ENCODE measurements at places on chromosomes 2 and 18.

DNA sequence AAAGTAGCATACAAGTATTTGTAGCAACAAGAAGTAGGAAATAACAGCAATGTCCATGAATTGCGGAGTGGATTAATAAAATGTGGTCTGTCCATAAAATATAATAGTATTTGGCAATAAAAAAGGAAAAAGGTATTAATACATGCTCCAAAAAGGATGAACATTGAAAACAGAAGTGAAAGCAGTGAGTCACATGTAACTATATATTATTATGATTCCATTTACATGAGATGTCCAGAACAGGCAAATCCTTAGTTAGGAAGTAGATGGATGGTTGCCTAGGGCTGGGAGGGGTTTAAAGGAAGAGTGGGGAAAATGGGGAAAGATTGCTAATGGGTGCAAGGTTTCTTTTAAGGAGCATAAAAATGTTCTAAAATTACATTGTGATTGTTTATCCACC, 44.5 kb downstream of the CCDC74A start:
- peaks cover 3% of the 10 kb centered on the region for H3K36me3 ChIP-seq
- DNase-seq: no peak
- no peaks in the 10 kb centered on the region for H3K4me1 ChIP-seq
- H3K27ac ChIP-seq: no peak overlapping the region
- H3K4me3 ChIP-seq: no peak overlapping the region

- no peak overlapping the region for H3K27ac ChIP-seq
- peaks cover 55% of the 10 kb centered on the region for H3K27me3 ChIP-seq
- H3K36me3 ChIP-seq: no peaks in the 10 kb centered on the region
- no peak for DNase-seq
- peaks cover 5% of the 10 kb centered on the region for H3K4me1 ChIP-seq
Observed at GRCh38 chr2:181673173-181673572, 7.1 kb downstream of the NEUROD1 start.

GRCh38 chr2:66559672-66560071, 124.7 kb downstream of the MEIS1 start:
- H3K4me3 ChIP-seq: no peak overlapping the region
- H3K27ac ChIP-seq: no peak overlapping the region
- no peak for DNase-seq
- no peaks in the 10 kb centered on the region for H3K36me3 ChIP-seq
- H3K27me3 ChIP-seq: peaks cover 12% of the 10 kb centered on the region

DNA sequence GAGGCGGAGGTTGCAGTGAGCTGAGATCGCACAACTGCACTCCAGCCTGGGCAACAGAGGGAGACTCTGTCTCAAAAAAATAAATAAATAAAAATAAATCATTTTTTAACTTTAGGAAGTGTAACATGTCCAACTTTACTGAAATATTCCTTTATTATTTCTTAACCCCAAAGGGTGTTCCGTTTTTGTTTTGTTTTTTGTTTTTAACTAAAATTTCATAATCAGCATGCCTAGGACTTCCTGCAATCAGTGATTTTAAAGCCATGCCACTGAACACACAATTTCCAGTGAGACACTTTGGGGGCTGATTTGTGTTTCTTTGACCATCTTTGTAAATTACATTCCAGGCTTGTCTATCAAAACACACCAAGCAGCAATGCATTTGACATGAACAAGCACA, 7.1 kb downstream of the CATIP start:
- no peak for DNase-seq
- H3K4me1 ChIP-seq: peaks cover 9% of the 10 kb centered on the region
- no peak overlapping the region for H3K4me3 ChIP-seq
- no peaks in the 10 kb centered on the region for H3K27me3 ChIP-seq
- H3K36me3 ChIP-seq: no peaks in the 10 kb centered on the region
- H3K27ac ChIP-seq: no peak overlapping the region

GRCh38 chr2:240989451-240990265, 8.8 kb upstream of the SNED1 start:
- H3K36me3 ChIP-seq: no peaks in the 10 kb centered on the region
- peaks cover 12% of the 10 kb centered on the region for H3K27me3 ChIP-seq

- no peaks in the 10 kb centered on the region for H3K4me1 ChIP-seq
- H3K36me3 ChIP-seq: no peaks in the 10 kb centered on the region
- H3K4me3 ChIP-seq: no peak overlapping the region
- H3K27me3 ChIP-seq: no peaks in the 10 kb centered on the region
- DNase-seq: no peak
Observed at GRCh38 chr2:187920511-187920910, 366.3 kb upstream of the TFPI start.

- no peak overlapping the region for H3K27ac ChIP-seq
- H3K4me1 ChIP-seq: peaks cover 2% of the 10 kb centered on the region
- H3K4me3 ChIP-seq: no peak overlapping the region
- DNase-seq: no peak
Observed at GRCh38 chr2:32811696-32812095, 135.1 kb upstream of the LTBP1 start.

DNA sequence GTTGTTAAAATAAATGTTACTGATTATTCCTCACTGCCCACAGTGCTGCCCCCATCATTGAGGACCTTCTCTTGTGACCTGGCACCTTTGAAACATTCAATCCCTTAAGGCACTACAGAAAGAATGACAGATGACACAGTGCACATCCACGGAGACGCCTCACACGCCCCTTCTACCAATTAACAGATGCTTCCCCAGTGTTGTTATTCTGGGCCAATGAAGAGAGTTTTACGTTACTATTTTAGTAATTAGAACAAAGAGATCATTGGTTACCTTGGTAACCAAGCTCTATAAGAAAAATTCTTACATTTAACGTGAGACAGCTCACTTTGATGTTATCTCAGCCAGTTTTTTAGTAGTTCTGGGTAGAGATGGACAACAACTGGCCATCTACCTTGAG, 152.0 kb downstream of the ZNF236 start:
- no peak for DNase-seq
- H3K4me1 ChIP-seq: peaks cover 5% of the 10 kb centered on the region
- no peak overlapping the region for H3K4me3 ChIP-seq
- H3K27me3 ChIP-seq: no peaks in the 10 kb centered on the region
- H3K36me3 ChIP-seq: no peaks in the 10 kb centered on the region
- H3K27ac ChIP-seq: no peak overlapping the region

- no peak for DNase-seq
- H3K4me1 ChIP-seq: no peaks in the 10 kb centered on the region
Observed at GRCh38 chr18:64240316-64240715, 91.4 kb upstream of the LINC00305 start.

DNA sequence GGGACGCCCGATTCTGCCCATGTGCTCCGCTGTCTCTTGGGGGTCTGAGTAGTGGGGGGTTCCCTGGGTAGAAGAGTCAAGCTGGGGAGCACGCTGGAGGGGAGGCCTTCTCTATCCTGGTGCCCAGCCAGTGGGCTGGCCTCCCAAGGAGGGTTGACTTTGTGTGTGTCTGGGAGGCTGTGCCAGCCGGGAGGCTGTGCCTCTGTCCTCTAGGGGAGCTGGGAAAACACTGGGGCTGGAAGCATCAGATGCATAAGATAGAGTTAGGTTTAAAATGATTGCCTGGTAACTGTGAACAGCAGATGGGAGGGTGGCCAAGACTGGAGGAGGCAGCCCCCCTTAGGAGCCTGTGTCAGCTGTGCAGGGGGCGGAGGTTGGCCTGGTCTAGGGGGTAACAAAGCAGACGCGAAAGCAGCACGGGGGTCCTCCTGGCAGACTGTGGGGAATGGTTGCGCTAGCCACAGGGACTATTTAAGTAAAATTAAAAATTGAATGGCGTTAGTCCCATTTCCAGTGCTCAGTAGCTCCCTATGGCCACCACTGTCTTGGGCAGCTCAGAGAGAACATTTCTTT, 1.3 kb downstream of the ING5 start:
- H3K36me3 ChIP-seq: peaks cover 5% of the 10 kb centered on the region
- H3K27me3 ChIP-seq: no peaks in the 10 kb centered on the region
- H3K4me3 ChIP-seq: peak overlapping the region; percentile 86
- H3K4me1 ChIP-seq: peaks cover 15% of the 10 kb centered on the region

- no peak for DNase-seq
- no peaks in the 10 kb centered on the region for H3K4me1 ChIP-seq
- no peak overlapping the region for H3K4me3 ChIP-seq
- H3K36me3 ChIP-seq: no peaks in the 10 kb centered on the region
Observed at GRCh38 chr18:56291294-56291693, 347.1 kb downstream of the TXNL1 start.

DNA sequence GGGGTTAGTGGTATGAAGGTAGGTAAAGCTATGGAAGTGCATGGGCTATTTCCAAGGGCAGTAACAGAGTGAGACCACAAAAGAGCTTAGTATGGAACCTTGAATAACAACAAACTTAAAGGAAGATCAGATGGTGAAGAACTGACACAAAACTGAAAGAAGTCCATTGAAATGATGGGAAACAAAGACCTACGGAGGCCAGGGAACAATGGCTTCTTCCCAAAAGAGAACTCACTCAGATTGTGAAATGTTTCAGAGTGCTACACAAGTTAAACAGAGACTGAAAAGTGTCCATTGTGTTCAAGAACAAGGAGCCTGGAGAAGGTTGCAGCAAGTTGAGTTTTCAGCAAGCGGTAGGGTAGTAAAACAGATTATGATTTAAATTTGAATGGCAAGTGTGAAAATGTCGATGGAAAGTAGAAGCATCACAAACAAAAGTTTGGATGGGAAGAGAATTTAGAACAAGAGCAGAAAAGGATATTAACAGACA, 700.0 kb upstream of the NXPH2 start:
- no peak for DNase-seq
- no peak overlapping the region for H3K27ac ChIP-seq
- H3K27me3 ChIP-seq: no peaks in the 10 kb centered on the region
- H3K36me3 ChIP-seq: no peaks in the 10 kb centered on the region
- no peaks in the 10 kb centered on the region for H3K4me1 ChIP-seq

DNA sequence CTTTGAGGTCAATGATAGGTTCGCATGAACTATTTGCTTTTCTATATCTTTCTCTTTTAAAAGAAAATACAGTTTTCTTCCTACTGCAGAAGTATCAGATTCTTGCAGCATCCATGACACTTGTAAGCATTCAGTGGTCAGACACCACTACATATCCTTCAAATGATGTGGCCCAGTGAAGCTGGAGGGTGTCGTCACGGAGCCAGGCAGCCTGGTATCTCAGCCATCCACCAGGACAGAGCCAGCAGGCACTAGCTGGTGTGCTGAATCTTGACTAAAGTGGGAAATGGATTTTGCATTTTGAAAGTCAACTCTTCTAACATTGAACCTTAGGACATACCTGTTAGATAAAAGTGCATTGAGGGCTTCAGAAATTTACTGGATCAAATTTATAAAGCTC, 5.4 kb downstream of the KLHL14 start:
- no peak overlapping the region for H3K4me3 ChIP-seq
- DNase-seq: no peak
- H3K27me3 ChIP-seq: peaks cover 23% of the 10 kb centered on the region
- H3K27ac ChIP-seq: no peak overlapping the region
- H3K36me3 ChIP-seq: peaks cover 2% of the 10 kb centered on the region
- peaks cover 5% of the 10 kb centered on the region for H3K4me1 ChIP-seq

DNA sequence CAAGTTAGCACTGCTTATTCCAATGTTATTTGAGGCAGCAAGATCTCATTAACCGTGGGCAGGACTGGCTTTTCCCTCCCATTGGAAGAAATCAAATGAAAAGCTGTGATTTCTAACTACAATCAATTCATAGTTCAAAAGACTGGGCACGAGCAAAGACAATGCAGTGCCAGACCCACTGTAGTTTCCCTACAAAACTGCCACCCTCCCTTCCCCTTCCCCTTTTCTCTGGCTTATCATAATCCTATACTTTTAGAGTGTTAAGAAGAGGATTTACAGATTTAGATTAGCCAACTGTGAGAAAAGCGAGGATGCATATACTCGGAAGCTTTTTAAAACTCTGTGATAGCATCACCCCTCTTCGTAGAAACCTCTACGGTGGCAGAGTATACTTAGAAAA, 260.4 kb downstream of the STK39 start:
- H3K36me3 ChIP-seq: peaks cover 6% of the 10 kb centered on the region
- no peak for DNase-seq
- H3K27me3 ChIP-seq: no peaks in the 10 kb centered on the region
- H3K4me3 ChIP-seq: no peak overlapping the region
- peaks cover 2% of the 10 kb centered on the region for H3K4me1 ChIP-seq
- no peak overlapping the region for H3K27ac ChIP-seq

DNA sequence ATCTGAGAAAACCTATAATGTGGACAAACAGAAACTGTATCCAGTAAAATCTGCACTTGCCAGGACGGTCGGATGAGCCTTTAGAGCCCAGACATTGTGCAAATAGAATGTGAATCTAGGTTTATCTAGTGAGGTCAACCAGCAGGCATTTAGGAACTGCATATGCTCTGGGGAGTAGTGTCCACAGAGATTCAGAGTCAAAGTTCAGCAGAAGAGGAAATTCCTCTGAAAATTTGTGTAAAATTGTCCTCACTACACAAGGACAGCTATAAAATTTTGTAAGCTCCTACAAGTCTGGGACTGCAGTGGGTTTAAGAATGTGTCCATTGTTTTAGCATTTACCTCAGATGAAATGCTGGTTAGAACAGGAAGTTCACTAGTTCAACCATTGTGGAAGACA, 9.8 kb upstream of the NDUFV2 start:
- H3K27ac ChIP-seq: peak overlapping the region; percentile 99
- H3K4me3 ChIP-seq: no peak overlapping the region
- no peaks in the 10 kb centered on the region for H3K27me3 ChIP-seq
- peaks cover 52% of the 10 kb centered on the region for H3K4me1 ChIP-seq
- H3K36me3 ChIP-seq: peaks cover 4% of the 10 kb centered on the region

DNA sequence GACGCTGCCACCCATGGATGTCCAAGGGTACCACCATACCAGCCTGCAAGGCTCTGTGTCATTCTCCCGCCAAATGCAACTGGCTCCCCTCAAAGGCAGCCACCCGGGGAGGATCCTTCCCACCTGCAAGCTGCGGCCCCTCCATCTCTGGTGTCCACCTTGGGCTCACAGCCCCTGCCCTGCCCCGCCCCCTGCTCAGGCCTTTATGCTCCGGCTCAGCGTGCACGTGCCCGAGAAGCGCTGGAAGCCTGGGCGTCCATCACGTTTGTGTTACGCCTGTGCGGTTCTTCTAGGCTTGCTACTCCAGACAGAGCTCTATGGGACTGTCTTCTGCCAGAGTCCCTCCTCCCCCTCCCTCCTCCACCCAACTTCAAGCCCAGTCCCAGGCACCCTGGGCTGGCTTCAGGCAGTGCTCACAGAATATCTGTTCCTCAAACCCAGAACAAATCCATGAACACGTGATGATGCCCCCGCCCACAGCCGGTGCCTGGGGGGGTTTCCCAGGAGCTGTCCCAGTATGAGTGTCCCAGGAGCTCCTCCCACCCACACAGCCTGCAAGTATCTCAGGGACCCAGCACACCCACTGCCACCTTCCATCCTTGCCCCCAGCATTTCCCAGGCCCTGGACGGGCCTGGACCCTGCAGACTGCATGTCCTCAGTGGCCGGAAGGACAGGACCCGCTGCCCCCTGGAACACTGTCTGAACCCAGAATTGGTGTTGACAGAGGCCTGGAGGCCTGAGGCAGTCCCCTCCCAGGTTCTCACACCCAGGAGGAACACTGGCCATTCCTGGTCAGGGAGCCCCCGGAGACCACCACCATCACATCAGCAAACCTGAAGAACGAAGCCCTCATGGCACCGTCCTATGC, 30.3 kb downstream of the KIF1A start:
- H3K4me1 ChIP-seq: peaks cover 4% of the 10 kb centered on the region
- no peaks in the 10 kb centered on the region for H3K36me3 ChIP-seq
- no peak overlapping the region for H3K4me3 ChIP-seq
- no peak overlapping the region for H3K27ac ChIP-seq
- H3K27me3 ChIP-seq: peaks cover 21% of the 10 kb centered on the region
- no peak for DNase-seq

GRCh38 chr2:206239157-206239556, 35.3 kb upstream of the ZDBF2 start:
- H3K4me1 ChIP-seq: no peaks in the 10 kb centered on the region
- H3K27ac ChIP-seq: no peak overlapping the region
- no peak for DNase-seq
- H3K36me3 ChIP-seq: peaks cover 2% of the 10 kb centered on the region
- H3K27me3 ChIP-seq: peaks cover 27% of the 10 kb centered on the region

- no peaks in the 10 kb centered on the region for H3K36me3 ChIP-seq
- H3K27ac ChIP-seq: no peak overlapping the region
- no peaks in the 10 kb centered on the region for H3K27me3 ChIP-seq
- no peaks in the 10 kb centered on the region for H3K4me1 ChIP-seq
Observed at GRCh38 chr18:44216169-44216568, 464.5 kb upstream of the SETBP1 start.
